ENCODE measurements at places on chromosomes 5 and 9. TPM values are rescaled to one million over a fixed set of nuclear protein-coding genes. Genes with fewer than 3 reads are reported as not detected.

SH3GL2 gene
- not detected for total RNA-seq

MZB1 gene
- total RNA-seq = not detected

LYSMD3 gene
- total RNA-seq = 16.2 TPM

GGTA1 gene
- 0.12 TPM for total RNA-seq

TSC1 gene
- 38.7 TPM for total RNA-seq

CD14 gene
- 107 TPM for total RNA-seq

NUTM2F gene
- not detected for total RNA-seq

TCF7 gene
- 0.94 TPM for total RNA-seq

NTNG2 gene
- 1.5 TPM for total RNA-seq

EPB41L4A gene
- total RNA-seq = 0.35 TPM

FBP2 gene
- total RNA-seq = not detected

MEIKIN gene
- total RNA-seq = not detected

ACTBL2 gene
- 0.23 TPM for total RNA-seq

PCDHGB5 gene
- total RNA-seq = 16.9 TPM

GRIA1 gene
- total RNA-seq = 2.1 TPM

VLDLR gene
- 29.8 TPM for total RNA-seq

UBE2QL1 gene
- total RNA-seq = 0.12 TPM

DENND1A gene
- total RNA-seq = 9.5 TPM

PCA3 gene
- not detected for total RNA-seq

LMX1B gene
- not detected for total RNA-seq

CACNA1B gene
- 0.08 TPM for total RNA-seq

ABLIM3 gene
- 6.5 TPM for total RNA-seq

ZNF483 gene
- total RNA-seq = 0.60 TPM

GPX8 gene
- 81.6 TPM for total RNA-seq

SLIT3 gene
- total RNA-seq = 27.8 TPM

PIP5K1B gene
- not detected for total RNA-seq

OR13C9 gene
- total RNA-seq = not detected

SARDH gene
- total RNA-seq = 1.2 TPM

AJM1 gene
- 0.90 TPM for total RNA-seq

ZNF462 gene
- 15.3 TPM for total RNA-seq

BTNL9 gene
- not detected for total RNA-seq

C6 gene
- 0.59 TPM for total RNA-seq

ST8SIA4 gene
- 0.15 TPM for total RNA-seq

ECM2 gene
- total RNA-seq = 17.3 TPM

ASS1 gene
- 359 TPM for total RNA-seq

OGN gene
- total RNA-seq = 2.1 TPM

SLC34A3 gene
- not detected for total RNA-seq

STXBP1 gene
- 10.8 TPM for total RNA-seq

ARL14EPL gene
- not detected for total RNA-seq

ELOVL7 gene
- under 0.01 TPM for total RNA-seq

TAF1L gene
- total RNA-seq = not detected

IZUMO3 gene
- not detected for total RNA-seq

PDGFRB gene
- 52.9 TPM for total RNA-seq

EPB41L4B gene
- 0.12 TPM for total RNA-seq

GRAMD2B gene
- total RNA-seq = 12.8 TPM

PTGER4 gene
- 2.6 TPM for total RNA-seq

DRD1 gene
- 0.70 TPM for total RNA-seq

CCDC152 gene
- total RNA-seq = 1.3 TPM

DNAJA1 gene
- 170 TPM for total RNA-seq

PCDHA1 gene
- not detected for total RNA-seq

SPINK4 gene
- not detected for total RNA-seq

SLC6A19 gene
- total RNA-seq = not detected

TEX48 gene
- total RNA-seq = not detected

FGD3 gene
- total RNA-seq = not detected

Measured in smooth muscle cell of the coronary artery (primary cell).